ENCODE measurements at places on chromosomes 3 and 15. TPM values are rescaled to one million over a fixed set of nuclear protein-coding genes. Genes with fewer than 3 reads are reported as not detected.

DNA sequence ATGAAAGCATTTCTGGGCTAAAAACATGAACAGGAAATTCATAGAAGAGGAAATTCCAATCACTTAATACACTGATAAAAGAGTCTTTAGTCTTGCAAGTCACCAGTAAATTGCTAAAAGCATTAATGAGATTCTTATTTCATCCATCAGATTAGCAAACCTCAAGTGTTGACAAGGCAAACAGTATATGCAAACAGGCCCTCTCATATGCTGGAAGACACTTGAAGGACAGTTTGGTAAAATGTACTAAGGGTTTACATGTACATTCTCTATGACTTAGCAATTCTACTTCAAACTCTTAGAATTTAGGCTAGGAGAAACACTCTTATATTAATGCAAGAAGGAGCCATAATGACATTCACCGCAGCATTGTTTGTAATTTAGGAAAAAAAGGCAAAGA lies 586.1 kb upstream of the GBE1 start:
- no peak for DNase-seq
- H3K36me3 ChIP-seq = no peaks in the 10 kb centered on the region
- H3K27ac ChIP-seq = no peak overlapping the region
- no peak overlapping the region for H3K4me3 ChIP-seq

DNA sequence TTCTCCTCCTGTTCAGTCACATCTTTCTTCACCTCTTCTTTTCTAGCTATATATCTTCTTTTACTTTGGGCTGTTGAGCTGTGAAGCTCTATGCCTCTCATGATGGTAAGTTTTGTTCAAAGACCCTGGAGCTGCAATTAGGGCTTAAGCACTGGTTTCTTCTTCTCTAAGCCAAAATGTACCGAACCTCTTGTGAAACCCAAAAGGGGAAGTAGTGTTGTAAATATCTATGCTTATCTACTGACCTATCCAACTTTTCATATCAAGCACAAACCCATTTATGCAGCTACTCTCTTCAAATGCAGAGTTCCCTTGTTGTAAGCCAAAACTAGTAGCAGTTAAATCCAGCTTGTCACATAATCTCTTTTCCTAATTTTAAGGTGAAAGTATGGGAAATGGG lies 123.6 kb upstream of the CD96 start:
- no peak for DNase-seq
- no peak overlapping the region for H3K4me3 ChIP-seq
- H3K27me3 ChIP-seq = no peaks in the 10 kb centered on the region
- peaks cover 9% of the 10 kb centered on the region for H3K4me1 ChIP-seq
- no peaks in the 10 kb centered on the region for H3K36me3 ChIP-seq

- no peak overlapping the region for H3K27ac ChIP-seq
- no peaks in the 10 kb centered on the region for H3K36me3 ChIP-seq
- H3K4me3 ChIP-seq = no peak overlapping the region
- H3K27me3 ChIP-seq = no peaks in the 10 kb centered on the region
- H3K4me1 ChIP-seq = no peaks in the 10 kb centered on the region
- DNase-seq = no peak
These were observed 573.4 kb downstream of the NAALADL2 start for GRCh38 chr3:175432376-175433025.

DNA sequence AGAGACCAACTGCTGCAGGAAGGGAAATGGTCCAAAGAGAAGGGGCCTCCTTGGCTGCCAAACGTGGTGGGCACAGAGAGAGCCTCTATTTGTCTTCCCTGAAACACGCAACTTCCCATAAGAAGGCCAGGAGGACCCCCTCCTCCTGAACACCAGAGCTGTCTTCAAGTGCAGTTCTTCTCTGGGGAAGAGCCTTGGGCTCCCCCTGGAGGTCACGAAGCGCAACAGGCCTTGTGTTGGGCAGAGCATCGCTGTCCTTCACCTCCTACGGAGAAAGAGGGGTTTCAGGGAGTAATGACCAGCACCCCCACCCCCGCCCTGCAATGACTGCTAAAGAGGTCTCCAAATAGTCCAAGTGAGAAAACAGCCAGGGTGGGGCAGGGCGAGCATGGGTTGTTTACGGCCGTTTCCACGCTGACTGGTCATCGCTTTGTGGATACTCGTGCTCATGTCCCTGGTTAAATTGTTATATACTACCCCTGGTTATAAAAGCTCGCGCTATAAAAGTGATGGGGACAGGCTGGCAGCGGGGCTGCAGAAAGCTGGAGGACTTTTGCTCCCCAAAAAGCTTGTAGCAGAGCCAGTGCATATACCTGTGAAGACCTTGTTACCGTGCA lies 397.5 kb upstream of the ATP10A start:
- no peak overlapping the region for H3K4me3 ChIP-seq
- H3K27me3 ChIP-seq = no peaks in the 10 kb centered on the region
- no peaks in the 10 kb centered on the region for H3K36me3 ChIP-seq
- DNase-seq = peak; percentile 81
- no peaks in the 10 kb centered on the region for H3K4me1 ChIP-seq

PLS1 gene
- 15.8 TPM for total RNA-seq

DNA sequence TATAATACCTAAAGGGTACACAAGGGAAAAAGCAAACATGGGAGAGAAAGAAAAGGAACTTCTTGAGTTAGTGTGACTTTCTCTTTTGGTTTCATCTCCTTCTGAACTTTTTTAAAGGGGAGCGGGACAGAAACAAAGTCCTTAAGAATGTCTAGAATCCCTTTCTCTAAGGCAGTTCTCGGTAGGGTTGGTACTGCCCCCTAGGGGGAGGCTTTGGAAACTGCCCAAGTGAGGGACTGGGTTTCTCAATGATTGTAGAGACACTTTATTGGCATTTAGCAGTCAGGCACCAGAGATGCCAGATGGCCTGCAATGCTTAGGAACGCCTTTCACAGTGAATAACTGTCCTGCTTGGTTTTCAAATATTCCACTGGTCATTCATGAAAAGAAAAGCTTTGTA lies 172.7 kb downstream of the WDR72 start:
- DNase-seq = peak; percentile 82
- H3K4me3 ChIP-seq = no peak overlapping the region
- peaks cover 4% of the 10 kb centered on the region for H3K4me1 ChIP-seq
- H3K36me3 ChIP-seq = no peaks in the 10 kb centered on the region

GOLGA8G gene
- total RNA-seq = not detected

GRCh38 chr3:179071027-179071322 lies 634 bp downstream of the ZMAT3 start:
- H3K4me1 ChIP-seq = peaks cover 21% of the 10 kb centered on the region
- no peak overlapping the region for H3K27ac ChIP-seq
- no peaks in the 10 kb centered on the region for H3K27me3 ChIP-seq

DNA sequence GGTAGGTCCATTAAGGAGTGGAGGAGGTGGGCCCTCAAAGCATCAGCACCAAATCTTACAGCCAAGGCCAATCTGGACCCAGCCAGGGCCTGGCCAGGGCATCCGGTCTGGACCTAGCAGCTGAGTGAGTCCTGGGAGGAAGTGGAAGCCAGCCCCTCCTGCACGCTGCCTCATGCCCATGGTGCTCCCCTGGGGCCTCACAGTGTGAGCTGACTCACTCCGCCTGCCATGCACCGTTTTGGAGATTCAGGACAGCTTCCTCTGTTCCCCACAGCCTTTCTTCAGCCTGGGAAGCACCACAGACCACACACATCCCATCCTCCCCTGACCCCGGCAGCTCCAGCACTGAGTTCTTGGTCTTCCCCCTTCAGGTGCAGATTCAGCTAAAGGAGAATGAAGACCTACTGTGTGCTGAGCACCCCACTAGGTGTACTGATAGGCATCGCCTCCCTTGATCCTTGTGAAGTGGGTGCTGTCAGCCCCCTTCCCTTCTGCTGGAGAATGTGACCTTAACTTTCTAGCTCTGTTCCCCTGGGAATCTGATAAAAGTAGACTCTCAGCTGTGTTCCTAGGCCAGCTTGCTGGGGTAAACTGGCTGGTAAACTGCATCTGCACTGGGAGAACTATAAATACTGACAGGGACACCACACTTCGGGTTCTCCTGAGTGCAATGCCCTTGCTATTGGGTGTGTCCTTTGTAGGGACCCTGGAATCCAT lies 36.8 kb upstream of the SEC13 start:
- no peak for DNase-seq
- no peak overlapping the region for H3K27ac ChIP-seq
- no peak overlapping the region for H3K4me3 ChIP-seq
- H3K36me3 ChIP-seq = no peaks in the 10 kb centered on the region

GRCh38 chr3:42032693-42033349 lies 58.3 kb upstream of the TRAK1 start:
- H3K4me1 ChIP-seq = peaks cover 28% of the 10 kb centered on the region
- H3K27me3 ChIP-seq = no peaks in the 10 kb centered on the region
- DNase-seq = peak; percentile 91

- H3K27me3 ChIP-seq = no peaks in the 10 kb centered on the region
- H3K27ac ChIP-seq = no peak overlapping the region
- H3K4me3 ChIP-seq = no peak overlapping the region
- DNase-seq = no peak
These were observed 80.8 kb downstream of the P2RY1 start for GRCh38 chr3:152915695-152916094.

IL5RA gene
- total RNA-seq = not detected

DNA sequence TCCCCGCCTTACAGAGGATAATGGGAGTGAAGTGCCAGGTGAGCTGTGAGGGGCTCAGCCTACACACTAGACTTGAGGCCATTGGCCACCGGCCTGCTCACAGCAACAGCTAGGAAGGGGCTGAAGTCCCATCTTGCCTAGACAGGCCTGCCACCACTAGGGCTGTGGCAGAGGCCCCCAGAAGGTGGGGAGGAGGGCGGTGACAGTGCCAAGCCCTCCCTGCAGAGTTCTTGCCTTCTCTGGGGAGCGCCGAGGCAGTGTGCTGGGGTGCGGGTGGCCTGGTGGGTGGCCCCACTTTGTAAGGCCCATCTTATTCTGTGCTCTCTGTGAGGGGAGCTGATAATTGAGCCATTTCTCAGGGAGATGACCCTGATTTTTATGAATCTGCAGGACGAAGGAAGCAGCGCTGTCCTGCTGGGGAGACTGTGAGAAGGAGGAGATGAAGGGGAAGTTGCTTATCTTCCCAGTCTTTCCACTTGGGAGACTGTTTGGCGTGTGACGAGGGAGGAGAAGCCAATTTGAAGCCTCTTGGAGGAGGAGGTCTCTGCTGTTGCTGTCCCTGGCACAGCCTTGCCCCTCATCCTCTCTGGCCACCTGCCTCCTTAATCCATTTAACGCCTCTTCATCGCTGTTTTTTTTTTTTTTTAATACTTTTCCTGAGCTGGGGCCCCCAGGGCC lies 104.3 kb downstream of the LINGO1 start:
- DNase-seq = no peak
- H3K27ac ChIP-seq = no peak overlapping the region
- no peak overlapping the region for H3K4me3 ChIP-seq
- H3K27me3 ChIP-seq = peaks cover 37% of the 10 kb centered on the region
- H3K4me1 ChIP-seq = peaks cover 39% of the 10 kb centered on the region

GRCh38 chr15:23750179-23750578 lies 63.1 kb upstream of the NDN start:
- H3K36me3 ChIP-seq = no peaks in the 10 kb centered on the region
- H3K4me3 ChIP-seq = no peak overlapping the region
- no peak for DNase-seq
- no peaks in the 10 kb centered on the region for H3K27me3 ChIP-seq

IL17RB gene
- 5.5 TPM for total RNA-seq

BSN gene
- total RNA-seq = 0.17 TPM

GRCh38 chr15:41561104-41561776 lies 2.2 kb downstream of the TYRO3 start:
- peak overlapping the region; percentile 81 for H3K4me3 ChIP-seq
- H3K27me3 ChIP-seq = no peaks in the 10 kb centered on the region
- H3K4me1 ChIP-seq = peaks cover 64% of the 10 kb centered on the region

DNA sequence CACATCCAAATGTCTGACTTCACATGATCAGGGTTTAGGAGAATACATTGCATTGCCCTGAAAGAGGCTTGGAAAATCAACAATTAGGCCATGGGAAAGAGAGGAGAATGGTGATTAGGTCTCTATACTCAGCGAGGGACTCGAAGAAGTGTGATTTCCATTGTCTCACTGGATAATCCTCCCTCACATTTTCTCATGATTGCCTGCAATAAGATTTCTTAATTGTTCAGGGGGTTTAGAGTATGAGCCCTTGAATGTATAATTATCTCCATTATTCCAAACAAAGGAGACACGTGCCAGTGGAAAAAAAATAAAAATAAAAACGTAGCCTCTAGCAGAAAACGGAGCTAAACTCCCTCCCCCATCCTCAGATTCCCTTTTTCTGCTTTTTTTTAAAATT lies 173.2 kb downstream of the TPRG1 start:
- peaks cover 12% of the 10 kb centered on the region for H3K4me1 ChIP-seq
- no peak overlapping the region for H3K4me3 ChIP-seq
- H3K36me3 ChIP-seq = no peaks in the 10 kb centered on the region

DNA sequence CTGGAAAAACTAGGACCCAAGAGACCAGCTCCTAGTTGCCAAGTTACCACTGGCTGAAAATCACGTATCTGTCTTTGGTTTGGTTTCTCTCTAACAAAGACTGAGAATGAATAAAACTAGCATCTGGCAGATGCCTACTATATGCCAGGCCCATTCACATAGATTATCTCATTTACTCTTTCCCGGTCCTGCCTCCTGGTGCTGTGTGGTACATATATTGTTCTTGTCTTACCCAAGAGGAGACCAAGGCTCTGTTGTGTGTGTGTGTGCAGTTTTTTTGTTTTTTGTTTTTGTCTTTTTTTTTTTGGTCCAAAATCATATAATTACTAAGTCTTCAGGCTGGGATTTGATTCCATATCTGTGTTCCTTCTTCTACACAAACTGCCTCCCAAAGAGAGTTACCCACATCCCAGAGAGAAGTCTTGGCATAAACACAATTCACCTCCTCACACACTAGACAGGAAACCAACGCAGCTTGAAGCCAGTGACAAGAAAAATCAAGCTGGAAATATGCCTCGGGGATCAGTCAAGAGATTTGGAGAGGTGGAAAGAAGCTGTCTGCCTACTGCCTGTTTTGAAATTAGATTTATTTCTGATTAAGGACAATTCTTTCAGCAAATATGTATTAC lies 891 bp downstream of the AHSG start:
- H3K27ac ChIP-seq = no peak overlapping the region
- no peaks in the 10 kb centered on the region for H3K4me1 ChIP-seq
- DNase-seq = no peak
- no peaks in the 10 kb centered on the region for H3K36me3 ChIP-seq

FMN1 gene
- 2.2 TPM for total RNA-seq

FSIP1 gene
- 2.1 TPM for total RNA-seq

- peaks cover 48% of the 10 kb centered on the region for H3K27me3 ChIP-seq
- H3K4me3 ChIP-seq = peak overlapping the region; percentile 93
- H3K27ac ChIP-seq = no peak overlapping the region
- peak; percentile 76 for DNase-seq
- H3K4me1 ChIP-seq = peaks cover 14% of the 10 kb centered on the region
- no peaks in the 10 kb centered on the region for H3K36me3 ChIP-seq
These were observed 155.1 kb upstream of the FRMD4B start for GRCh38 chr3:69540706-69541581.
